ENCODE measurements at places on chromosomes 2 and 18.

- DNase-seq = no peak
Observed at GRCh38 chr2:195318440-195319111, 338.4 kb upstream of the SLC39A10 start.

- DNase-seq = no peak
Observed at GRCh38 chr2:214575030-214575429, 164.2 kb downstream of the VWC2L start.

GRCh38 chr18:53625997-53626599 is 598.4 kb downstream of the MBD2 start:
- no peak for DNase-seq

GRCh38 chr2:176004934-176005333 is 2.9 kb upstream of the LNPK start:
- DNase-seq = no peak

DNA sequence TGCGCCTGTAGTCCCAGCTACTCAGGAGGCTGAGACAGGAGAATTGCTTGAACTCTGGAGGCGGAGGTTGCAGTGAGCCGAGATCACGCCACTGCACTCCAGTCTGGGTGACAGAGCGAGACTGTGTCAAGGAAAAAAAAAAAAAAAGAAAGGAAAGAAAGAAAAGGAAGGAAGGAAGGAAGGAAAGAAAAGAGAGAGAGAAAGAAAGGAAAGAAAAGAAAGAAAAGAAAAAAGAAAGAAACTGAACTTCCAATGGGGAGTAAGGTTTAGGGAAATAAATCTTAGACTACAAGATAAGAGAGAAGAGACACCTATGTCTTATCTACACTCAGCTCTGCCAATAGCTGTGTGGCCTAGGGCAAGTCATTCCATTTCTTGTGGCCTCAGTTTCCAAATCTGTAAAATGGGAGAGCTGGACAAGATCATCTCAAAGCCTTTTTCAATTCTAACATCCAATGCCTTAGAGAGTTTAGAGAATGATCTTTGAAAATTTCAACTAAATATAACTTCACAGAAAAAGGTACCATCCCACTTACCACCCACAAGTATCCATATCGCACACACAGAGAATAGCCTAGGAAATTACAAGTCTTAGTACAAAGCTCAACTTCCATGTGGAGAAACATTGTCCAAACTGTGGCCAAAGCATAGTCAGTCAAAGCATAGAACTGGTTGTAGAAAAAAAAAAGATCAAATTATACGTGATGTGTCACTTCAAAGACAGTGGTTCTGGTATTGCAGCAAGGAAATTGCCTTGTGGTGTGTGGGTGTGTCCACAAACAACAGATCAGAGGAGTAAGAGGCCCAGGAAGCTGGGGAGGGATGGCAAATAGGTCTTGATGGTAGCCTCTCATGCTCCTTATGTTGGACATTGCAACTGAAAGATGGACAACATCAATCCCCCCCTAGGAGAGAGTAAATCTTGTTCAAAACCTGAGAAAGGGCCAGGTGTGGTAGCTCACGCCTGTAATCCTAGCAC is 42.4 kb downstream of the SLC14A2 start:
- no peak for DNase-seq

DNA sequence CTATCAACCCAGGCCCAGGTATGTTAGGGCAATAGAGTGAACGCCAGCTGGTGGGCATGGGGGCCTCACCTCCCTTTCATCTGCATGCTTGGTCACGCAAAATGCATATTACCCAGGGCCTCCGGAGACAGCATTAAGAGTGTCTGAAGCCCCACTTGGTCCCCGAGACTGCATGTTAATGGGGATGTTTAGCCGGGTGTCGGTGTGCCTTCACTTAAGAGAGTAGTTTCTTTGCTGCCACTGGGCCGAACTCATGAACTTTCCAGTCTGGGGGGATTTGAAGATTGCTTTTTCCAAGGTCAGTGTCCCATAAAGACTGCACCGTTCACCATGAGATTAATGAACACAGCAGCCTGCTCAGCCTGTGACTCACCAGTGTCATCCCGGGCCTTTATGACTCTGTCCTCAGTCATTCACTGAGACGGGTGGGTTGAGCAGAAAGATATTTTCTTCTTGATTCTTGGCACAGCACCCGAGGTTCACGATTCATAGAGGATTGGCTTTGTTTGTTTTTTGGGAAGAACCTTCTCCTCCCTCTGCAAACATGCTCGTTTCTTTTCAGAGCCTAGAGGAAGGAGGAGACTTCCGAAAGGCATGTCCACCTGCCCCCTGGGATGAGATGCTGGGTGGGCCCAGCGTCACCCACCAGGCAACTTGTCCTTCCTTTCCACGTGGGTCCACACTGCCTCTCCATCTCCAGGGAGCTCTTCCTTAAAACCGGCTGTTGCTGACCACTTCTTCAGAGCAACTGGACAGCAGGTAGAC is 199.1 kb downstream of the GLI2 start:
- no peak for DNase-seq

- DNase-seq = no peak
Observed at GRCh38 chr18:46167971-46168370, 63.8 kb downstream of the HAUS1 start.

DNA sequence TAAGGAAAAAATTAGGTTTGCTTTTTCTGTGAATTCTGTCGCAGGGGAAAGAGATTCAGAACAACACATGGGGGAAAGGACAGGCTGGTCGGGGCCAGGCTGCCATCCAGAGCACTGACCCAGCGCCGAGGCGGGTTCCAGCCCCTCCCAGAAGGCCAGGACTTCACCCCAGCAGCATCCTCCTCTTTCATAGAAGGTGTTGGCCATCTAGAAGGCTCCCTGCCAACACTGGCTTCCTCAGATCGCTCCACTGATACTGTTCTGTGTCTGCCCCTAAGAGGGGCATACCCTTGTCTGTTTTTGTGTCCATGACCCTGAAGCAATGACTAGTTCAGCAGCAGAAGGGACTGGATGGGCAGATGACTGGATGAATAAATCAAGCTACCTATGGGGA is 144.5 kb downstream of the HDAC4 start:
- no peak for DNase-seq

GRCh38 chr2:200406379-200406778 is 99.9 kb downstream of the SPATS2L start:
- DNase-seq = no peak

DNA sequence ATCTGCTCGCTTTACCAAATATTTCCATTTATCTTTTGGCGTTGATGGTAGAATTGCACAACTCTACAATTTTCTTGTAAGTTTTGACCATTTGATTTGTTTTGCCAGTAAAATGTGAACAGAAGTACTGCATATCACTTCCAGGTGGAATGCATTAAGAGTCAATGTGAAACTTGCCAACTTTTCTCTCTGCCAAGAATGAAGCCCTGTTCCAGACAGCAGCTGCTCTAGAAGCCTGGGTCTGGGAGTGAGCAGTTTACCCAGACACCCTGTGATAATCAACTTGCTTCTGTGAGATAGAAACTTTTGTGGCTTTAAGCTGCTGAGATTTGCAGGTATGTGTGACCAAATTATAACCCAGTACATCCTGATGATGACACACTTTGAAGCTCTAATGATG is 115.9 kb upstream of the SYT4 start:
- no peak for DNase-seq

DNA sequence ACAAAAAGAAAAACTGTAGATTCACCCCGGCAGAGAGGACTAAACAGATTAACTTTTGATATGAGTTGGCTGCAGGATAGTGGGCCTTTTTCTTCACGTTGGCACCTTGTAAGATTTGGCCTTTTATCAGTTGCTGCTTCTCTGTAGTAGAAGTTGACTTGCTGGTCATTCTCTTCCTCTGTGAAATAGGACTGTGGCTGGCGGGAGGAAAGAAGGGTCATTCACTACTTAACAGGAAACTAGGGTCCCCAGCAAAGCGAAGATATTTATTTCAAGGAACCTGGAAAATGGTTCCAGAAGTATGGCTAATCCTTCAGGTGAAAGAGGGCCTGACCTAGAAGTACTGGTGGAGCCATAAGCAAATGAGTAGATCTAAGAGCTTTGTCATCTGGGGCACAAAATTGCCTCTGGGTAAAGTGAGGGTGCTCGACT is 383 bp upstream of the ATP5MC3 start:
- DNase-seq = no peak

- no peak for DNase-seq
Observed at GRCh38 chr2:235458839-235459273, 35.0 kb upstream of the AGAP1 start.

DNA sequence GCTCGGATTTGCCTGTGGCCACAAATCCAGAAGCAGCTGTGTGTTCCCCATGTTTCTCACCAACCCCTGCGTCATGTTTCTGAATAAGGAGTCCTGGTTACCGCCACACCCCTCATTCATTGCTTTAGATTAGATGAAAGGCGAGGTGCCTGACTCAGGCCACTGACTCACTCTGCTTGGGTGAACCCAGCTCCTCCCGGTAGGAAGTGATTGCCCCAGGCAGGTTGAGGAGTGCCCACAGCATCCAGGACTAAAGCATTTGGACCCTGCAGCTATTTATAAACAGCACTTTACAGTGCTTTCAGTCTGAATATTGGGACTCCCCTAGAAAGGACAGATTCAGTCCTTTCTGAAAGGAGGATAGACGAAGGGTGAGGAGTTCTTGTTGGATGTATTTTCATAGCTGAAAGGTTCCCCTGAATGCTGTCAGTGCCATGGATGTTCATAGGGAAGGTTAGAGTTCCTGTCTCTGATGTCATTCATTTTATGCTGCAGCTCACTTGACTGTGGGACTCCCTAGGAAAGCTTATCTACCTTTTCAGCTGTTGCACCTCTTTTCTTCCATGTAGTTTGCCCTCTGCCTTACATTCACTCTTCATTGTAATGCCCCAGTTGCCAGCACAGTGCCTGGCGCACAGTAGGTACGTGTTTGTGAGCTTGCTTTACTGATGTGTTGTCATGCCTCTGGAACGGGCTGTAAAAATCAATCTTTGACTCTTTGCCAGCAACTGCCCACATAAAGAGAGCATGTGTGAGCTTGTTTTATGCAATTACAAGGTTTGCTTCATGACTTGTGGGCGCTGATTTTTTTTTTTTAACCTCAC is 14.9 kb downstream of the ITGA6 start:
- DNase-seq = no peak

DNA sequence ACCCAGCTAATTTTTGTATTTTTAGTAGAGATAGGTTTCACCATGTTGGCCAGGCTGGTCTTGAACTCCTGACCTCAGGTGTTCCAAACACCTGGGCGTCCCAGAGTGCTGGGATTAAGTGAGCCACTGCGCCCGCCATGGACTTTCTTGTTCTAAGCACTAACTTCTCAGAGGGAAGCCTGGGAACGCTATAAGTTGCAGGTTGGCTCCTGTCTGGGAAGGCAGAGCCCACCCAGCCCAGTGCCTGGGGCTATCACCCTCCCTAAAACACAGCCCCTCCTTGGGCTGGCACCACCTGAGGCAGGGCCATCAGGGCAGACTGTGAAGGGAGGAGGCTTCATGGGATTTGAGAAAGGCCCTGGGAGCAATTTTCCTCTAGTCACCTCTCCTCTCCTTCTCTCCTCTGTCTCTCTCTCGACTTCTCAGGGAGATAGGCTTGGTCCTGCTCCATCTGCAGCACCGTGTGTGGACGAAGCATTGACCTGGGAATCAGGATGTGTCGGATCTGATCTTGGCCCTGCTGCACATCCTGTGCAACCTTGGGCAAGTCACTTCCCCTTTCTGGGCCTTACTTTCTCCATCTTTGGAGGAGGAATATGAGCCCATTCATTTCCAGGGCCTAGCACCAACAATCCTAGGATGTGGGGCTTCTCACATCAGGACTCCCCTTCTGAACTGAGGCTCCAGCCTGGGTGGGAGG is 10.9 kb downstream of the PSD4 start:
- no peak for DNase-seq

- DNase-seq = no peak
Observed at GRCh38 chr18:39596221-39596620, 2030.6 kb upstream of the CELF4 start.

DNA sequence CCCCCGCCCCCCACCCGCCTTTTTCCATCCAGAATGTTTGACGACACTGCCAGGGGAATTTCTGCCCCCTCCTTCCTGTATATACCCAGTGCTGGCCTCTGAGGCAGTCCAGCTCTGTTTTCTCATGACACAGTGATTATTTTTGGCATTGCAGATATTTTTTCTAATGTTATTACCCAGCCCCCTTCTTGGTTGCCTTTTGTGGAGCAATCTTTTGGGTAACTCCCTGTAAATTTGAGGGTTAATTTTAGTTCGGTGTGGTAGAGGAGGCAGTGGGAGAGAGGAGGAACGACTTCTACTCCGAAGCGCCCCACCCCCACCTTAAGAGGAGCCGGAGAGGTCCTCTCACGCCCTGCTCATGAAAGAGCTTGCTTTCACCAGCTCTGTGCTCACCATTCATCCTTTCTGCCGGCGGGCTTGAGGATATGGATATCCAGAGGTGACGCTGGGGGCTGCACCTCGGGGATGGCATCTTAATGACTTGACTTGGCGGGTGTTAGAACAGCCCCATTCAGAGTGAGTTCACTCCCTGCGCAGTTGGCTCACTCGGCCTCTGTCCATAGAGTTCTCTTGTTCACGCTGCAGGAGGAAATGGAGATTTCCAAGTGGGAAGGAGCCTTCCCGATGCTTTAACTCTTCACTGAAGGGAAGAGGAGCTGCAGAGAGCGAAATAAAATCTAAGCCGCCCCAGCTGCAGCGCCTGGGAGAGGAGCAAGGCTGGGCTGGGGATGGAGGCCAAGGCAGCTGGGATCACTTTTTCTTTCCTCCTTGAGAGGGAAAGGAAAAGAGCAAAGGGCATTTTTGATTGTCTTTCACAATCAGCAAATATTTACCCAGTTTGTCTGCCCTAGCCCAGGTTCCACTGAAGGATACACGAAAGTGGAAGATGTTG is 38.4 kb downstream of the EPAS1 start:
- no peak for DNase-seq

Data from activated CD8-positive, alpha-beta memory T cell treated with anti-CD3 and anti-CD28 coated beads for 48 hours (primary cell).